ENCODE measurements at places on chromosomes 3 and 15. TPM values are rescaled to one million over a fixed set of nuclear protein-coding genes. Genes with fewer than 3 reads are reported as not detected.

The ADIPOQ gene
- 0.04 TPM for total RNA-seq

The PRICKLE2 gene
- 0.07 TPM for total RNA-seq

The GREM1 gene
- 0.20 TPM for total RNA-seq

The TMF1 gene
- 12.3 TPM for total RNA-seq

The SNTN gene
- total RNA-seq = not detected

Measured in K562 (cell line).